SIG-M5 (cell line): ENCODE measurements at places on chromosomes 6 and 20.

DNA sequence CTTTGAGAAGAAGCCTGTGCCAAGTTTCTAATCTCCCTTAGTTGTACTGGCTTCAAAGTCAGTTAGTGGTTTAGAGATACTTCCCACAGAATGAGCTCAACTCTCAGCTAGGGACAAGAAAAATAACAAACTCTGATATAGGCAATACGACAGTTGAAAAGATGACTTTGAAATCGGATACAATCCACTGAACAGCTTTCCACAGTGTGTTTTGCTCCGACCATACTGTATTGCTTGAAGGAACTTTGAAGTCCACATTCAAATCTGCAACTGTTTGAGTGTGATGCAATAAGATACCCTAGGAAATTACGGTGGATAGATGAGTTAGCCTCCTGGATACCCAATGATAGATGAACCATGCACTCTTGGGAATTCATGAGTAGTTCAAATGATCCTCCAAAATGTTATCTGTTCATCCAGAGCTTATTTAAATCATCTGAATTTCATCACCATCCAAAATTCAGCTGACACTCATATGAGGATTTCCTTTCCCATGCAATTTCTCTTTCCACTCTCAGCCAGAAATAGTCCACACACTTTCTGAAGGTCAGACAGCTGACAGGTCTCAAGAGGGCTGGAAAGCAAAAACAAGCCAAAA lies 443.8 kb downstream of the HAO1 start:
- DNase-seq, result no peak

DNA sequence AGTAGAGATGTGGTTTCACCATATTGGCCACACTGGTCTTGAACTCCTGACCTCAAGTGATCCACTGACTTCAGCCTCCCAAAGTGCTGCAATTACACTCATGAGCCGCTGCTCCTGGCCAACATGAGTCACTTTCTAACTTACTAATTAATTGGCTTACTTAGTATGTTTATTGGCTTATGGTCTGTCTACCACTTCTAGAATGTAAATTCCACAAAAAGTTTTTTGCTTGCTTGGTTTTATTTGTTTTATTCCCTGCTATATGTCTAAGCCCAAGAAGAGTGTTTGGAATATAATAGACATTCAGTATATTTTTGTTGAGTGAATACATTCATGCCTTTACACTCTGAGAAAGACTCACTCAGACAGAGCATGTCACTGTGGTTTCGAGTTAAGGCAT lies 86.0 kb downstream of the SAMD3 start:
- DNase-seq, result no peak

DNA sequence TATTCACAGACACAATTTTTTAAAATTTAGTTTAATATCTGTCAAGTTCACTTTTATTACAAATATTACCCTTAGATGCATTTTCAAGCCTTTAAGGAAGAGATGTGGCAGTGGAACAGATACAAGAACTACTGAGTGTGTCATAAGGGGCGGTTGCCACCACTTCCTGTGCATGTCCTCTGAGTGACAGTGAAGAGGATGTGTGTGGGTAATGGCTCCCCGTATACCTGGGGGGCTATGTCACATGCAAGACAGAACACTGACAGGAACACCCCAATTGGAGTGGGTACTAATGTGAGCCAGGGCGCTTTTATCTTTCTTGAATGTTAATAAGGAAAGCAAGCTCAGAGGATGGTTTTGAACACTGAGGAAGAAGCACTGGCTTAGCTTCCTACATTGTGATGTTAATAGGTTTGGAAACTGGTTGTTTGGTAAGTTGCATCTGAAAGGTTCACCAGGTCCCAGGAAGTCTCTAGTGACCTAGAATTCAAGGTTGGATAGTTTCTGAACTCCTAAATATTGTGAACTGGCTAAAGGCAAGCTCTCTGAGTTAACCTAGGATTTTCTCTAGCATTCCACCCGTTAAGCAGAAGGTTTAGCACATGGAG lies 83.4 kb upstream of the ASF1A start:
- no peak for DNase-seq

DNA sequence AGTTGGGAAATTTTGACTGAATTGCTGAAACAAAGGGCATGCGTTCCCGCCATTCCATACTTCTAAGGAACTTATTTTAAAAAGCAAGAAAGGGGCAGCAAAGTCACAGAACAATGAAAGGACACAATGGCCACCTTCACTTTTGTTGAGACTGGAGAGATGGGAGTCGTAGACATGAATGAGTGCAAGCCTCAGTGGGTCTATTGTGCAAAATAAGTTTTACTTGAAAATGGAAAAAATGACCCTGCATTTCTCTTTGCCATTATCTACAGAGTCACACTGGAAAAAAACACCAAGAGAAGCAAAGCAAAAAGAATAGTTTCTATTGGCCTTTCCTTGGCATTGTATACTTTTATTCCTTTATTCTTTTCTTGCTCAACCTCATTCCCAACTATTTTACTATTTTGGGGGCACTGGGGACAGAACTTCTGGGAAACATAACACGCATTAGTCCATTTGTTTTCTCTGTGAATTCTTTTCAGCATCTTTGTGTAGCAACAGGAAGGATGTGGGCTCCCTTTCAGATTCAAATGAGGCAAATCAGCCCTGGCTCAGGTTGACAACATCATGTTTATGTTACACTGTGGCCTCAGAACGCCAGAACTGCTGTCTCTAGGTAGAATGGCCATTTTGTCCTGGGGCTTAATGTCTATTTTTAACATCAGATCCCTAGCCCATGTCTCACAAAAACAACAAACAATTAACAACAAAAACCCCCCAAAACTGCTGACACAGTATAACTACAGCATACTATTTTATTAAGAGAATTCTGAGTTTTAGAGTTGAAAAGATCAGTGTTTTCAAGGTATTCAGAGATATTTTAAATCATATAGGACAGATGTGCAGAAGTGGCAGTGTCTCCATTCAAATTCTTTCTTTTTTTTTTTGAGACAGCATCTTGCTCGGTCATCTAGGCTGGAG lies 122.2 kb downstream of the FYN start:
- DNase-seq, result no peak

- no peak for DNase-seq
These were observed 50.0 kb upstream of the ECI2 start for GRCh38 chr6:4185419-4185818.

DNA sequence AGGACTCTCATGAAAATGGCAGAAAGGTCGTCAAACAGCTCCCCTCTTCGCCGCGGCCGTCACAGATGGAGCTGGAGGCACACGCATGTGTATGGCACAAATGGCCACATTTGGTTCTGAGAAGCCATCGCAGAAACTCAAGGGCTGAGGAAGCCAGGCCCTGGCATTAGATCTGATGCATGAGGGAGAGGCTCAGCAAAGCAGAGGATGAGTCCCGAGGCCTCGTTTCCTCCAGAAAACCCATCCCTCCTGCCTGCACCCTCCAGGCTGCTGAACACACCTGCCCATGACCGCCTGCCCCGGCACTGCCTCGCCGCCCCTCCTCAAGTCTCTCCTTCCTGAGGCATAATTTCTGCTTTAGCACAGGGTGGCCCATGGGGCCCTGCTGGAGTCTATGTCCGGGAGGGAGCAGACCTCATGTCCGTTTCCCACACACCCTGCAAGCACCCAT lies 240.3 kb downstream of the DLL1 start:
- no peak for DNase-seq

DNA sequence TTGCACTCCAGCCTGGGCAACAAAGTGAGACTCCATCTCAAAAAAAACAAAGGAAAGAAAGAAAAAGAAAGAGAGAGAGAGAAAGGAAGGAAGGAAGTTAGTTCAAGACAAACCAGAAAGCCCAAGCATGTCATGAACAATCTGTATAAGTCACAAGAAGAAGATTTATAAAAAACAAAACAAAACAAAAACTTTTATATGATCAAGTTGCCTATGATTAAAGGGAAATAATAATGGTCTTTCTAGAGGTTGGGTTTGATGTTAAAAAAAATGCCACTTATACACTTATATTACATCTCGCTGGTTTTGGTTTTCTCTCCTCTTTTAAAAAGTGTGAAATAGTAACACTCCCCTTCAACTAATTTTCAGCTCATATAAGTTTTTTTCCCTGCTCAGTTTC lies 146.2 kb upstream of the CARMIL1 start:
- DNase-seq, result no peak

DNA sequence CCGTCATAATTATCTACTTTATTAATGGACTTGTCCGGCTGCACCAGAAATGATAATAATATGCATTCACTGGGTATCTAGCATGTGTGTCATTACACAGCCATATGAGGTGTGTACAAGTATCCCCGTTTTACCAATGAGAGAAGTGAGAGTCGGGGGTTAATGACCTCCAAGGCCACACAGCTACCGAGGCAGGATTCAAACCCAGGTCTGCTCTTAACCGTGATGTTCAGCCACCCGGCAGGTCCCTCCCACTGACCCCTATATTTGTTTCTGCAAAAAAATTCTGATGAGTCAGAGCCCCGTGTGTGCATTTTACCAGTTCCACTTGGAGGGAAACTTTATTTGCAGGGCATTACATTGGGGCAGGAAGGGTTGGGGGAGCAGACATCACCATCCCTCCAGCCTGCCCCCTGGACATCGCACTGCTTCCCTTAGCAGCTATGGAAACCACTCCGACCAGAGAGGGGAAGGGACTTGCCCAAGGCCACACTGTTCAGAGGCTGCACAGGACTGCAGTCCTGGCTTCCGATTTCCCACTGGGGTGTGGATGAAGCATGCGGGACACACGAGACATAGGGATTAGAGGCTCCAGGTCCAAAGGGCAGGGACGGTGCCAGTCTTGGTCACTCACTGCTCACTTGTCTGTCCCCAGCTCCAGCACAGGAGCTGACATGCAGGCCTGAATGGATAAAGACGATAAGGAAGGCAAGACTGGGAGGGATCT lies 10.1 kb upstream of the SRC start:
- DNase-seq, result no peak

DNA sequence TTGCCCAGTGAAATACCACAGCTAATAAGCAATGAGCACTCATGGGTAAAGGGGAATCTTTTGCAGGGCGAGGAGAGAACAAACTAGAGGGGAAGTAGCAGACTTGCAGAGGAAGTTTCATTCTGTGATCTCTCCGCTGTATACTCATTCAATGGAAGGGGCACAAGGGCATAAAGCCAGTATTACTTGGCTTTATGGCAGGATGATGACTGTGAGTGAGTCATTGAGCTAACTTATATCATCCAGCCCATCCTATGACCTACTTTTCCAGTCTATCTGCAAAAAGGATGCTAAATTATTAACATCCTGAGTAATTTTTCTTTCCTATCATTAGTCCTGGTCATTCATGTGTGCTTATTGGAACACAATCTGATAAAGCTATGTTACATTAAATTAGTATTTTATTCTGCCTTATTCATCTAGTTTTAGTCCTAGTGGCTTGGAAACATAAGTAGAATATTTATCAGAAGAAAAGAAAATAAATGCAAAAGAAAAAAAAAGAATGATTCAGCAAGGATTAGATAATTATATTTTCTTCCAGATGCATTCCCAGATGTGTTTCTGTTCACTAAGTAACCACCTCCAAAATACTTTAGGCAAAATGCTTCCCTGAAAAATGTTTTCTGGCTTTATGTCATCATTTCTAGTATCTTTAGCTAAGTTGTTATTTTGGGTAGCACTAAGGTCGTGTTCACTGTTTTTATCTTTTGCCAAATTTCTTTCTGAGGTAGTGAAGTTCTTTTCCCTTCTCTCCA lies 471.7 kb downstream of the CDKAL1 start:
- no peak for DNase-seq

- no peak for DNase-seq
These were observed 137.5 kb downstream of the NRN1 start for GRCh38 chr6:5869261-5869660.

- no peak for DNase-seq
These were observed 26.3 kb downstream of the ALDH5A1 start for GRCh38 chr6:24520929-24521546.

- DNase-seq, result no peak
These were observed 526.7 kb upstream of the ADGRB3 start for GRCh38 chr6:68108233-68108835.

- DNase-seq, result no peak
These were observed 66.0 kb downstream of the ELOVL5 start for GRCh38 chr6:53282741-53283140.

- DNase-seq, result no peak
These were observed 104.5 kb downstream of the DHX35 start for GRCh38 chr20:39066471-39067242.

- DNase-seq, result no peak
These were observed 36.0 kb upstream of the EEF1A1 start for GRCh38 chr6:73556836-73557235.

GRCh38 chr6:138007014-138007472 lies 100.2 kb downstream of the PERP start:
- no peak for DNase-seq

- DNase-seq, result no peak
These were observed 143.7 kb downstream of the CDH26 start for GRCh38 chr20:60101891-60102281.

GRCh38 chr6:44967481-44967880 lies 360.6 kb upstream of the RUNX2 start:
- no peak for DNase-seq

DNA sequence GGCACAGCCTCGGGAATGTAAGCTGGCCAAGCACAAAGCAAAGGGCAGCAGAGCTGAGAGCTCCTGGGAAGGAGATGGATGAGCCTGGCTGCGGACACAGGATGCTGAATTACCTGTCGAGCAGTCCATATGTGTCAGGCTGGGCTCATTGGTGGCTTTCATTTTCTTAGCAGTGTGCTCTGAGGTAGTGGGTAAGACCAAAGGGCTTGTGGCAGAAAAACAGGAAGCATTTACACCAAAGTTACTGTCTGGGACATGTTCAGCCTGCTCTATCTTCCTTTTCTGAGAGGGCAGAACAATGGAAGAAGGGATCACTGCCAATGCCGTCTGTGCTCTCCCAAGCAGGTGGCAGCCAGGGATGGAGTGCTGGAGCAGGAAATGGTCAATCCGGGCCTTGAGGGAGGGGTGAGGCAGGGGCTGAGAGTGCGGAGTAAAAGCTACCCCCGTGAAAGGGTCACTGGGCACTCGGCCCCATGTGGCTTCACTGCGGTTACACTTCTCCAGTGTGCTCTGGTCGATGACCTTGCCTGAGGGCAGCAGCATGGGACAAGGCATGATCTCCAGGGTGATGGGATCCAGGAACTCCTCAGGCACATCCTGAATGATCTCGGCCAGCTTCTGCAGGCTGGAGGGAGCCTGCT lies 36.9 kb upstream of the AVP start:
- no peak for DNase-seq

GRCh38 chr6:81753711-81754577 lies 1.5 kb upstream of the TENT5A start:
- no peak for DNase-seq

GRCh38 chr6:79082304-79082703 lies 4.2 kb upstream of the PHIP start:
- no peak for DNase-seq

- DNase-seq, result no peak
These were observed 191.0 kb downstream of the ZDHHC14 start for GRCh38 chr6:157571950-157572349.

- DNase-seq, result no peak
These were observed 7.9 kb downstream of the RREB1 start for GRCh38 chr6:7115543-7116231.

DNA sequence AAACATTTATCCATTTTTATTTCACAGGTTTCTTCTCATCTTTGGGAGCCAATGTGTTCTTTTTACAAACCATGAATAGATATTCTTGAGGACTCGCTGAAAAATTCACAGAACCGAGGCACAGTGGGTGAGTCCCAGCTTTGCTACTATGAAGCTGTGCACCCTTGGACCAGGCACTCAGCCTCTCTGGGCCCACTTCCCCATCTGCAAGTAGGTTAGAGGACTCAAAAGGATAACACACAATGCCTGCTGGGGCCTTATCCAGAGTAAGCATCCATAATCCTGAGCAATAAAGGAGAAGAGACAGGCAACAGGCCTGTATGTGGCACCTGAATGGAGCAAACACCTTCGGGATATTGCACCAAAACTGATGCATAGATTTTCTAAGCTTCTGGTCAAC lies 153.3 kb downstream of the PREX1 start:
- no peak for DNase-seq
